Fibroblast of the aortic adventitia (primary cell): ENCODE measurements at places on chromosomes 4 and X. TPM values are rescaled to one million over a fixed set of nuclear protein-coding genes. Genes with fewer than 3 reads are reported as not detected.

CLNK gene
- 0.08 TPM in 1 of 2 replicates, not detected in the other for total RNA-seq

RRH gene
- total RNA-seq: 0.09 TPM in 1 of 2 replicates, not detected in the other

ABCB7 gene
- 16.7 and 19.2 TPM in 2 replicates for total RNA-seq

MAGEA12 gene
- total RNA-seq: not detected in 2 replicates

FRMD7 gene
- not detected in 2 replicates for total RNA-seq

ELOVL6 gene
- total RNA-seq: 18.2 and 23.0 TPM in 2 replicates

PAGE1 gene
- total RNA-seq: not detected in 2 replicates

CLDN22 gene
- total RNA-seq: under 0.01 TPM in 1 of 2 replicates, not detected in the other

KCNE5 gene
- 0.16 and 0.36 TPM in 2 replicates for total RNA-seq

MXD4 gene
- total RNA-seq: 43.5 and 73.5 TPM in 2 replicates

FDCSP gene
- total RNA-seq: not detected in 2 replicates

MID2 gene
- total RNA-seq: 5.1 and 14.6 TPM in 2 replicates

KDR gene
- total RNA-seq: 2.5 and 10.9 TPM in 2 replicates

TCEAL1 gene
- 38.2 and 113 TPM in 2 replicates for total RNA-seq

ERAS gene
- not detected in 2 replicates for total RNA-seq

APOO gene
- total RNA-seq: 9.8 TPM in 1 of 2 replicates, not detected in the other

MEPE gene
- not detected in 2 replicates for total RNA-seq

IL13RA2 gene
- 21.8 and 213 TPM in 2 replicates for total RNA-seq

SMIM31 gene
- total RNA-seq: not detected in 2 replicates

ABLIM2 gene
- under 0.01 TPM in 1 of 2 replicates, not detected in the other for total RNA-seq

SERTM2 gene
- total RNA-seq: not detected in 2 replicates

FAT1 gene
- 114 and 189 TPM in 2 replicates for total RNA-seq

VCX gene
- total RNA-seq: not detected in 2 replicates
